ENCODE measurements at places on chromosomes 1 and 21.
A peak's percentile ranks its signal among the peaks of the same experiment; 100 is the strongest.

DNA sequence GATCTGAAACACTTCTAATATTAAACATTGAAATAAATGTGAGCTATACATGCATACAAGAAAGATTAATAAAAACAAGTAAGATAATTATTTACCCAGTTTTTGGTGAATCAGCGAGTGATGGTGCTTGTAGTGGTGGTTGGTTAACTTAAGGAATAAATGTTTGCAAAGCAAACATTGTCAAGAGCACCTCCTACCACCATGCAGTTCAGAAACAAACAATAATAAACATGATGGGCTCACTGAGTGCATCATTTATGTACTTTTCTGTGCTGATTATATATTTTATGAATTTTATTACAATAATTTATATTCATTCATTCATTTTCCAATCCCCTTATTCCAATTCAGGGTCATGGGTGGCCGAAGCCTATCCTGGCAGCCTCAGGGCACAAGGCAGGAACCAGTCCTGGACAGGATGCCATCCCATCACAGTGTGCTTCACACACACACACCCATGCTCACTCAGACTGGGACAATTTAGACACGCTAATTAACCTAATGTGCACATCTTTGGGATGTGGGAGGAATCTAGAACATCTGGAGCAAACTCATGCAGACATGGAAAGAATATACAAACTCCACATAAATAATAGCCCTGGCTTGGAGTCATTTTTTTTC is 57.8 kb downstream of the ZMYM4 start:
- DNase-seq: no peak

GRCh38 chr1:29236712-29237128 is 398 bp downstream of the PTPRU start:
- no peak for DNase-seq

DNA sequence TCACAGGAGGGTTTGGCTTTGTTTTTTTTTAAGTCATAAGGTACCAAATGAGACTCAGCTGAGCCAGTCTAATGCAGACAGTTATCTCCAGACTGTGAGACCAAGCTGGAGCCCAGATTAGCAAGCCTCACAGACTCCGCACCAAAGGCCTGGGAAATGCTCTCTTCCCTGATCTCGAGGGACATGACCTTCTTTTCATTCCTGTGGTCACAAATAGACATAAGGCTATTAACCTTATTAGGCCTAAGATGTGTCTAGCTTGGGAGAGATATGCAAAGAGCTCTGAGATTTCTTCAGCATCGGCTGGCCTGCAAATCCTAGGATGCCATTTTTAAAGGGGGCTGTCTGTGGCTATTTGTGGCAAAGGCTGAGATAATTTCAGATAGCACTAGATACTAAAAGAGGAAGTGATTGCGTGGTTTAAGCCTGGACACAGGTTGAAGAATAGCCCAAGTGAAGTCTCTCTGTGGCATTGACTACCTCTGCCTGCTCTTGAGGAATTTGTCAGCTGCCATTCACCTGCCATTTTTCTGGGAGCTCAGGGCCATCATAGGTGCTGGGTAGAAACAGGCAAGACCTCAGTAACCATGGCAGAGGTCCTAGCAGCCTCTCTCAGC is 301.3 kb downstream of the SIPA1L2 start:
- DNase-seq: no peak

- DNase-seq: no peak
Measured at GRCh38 chr1:220754918-220755295, 6.8 kb downstream of the MTARC2 start.

DNA sequence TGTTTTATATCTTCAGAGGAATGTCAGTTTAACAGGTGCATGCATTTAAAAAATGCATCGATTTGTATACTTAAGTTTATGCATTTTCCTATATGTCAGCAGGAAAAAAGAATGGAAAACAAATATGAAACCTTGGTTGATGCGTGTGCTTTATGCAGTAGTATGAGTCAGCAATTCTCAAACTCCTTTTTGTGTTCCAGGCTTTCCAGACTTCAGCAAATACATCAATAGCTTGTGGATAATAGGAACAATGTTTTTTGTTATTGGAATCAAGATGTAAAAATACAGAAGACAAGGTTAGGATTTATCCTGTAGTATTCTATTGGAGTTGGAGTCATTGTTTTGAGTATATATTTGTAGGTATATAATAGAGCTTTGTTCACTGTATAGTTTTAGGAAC is 45.2 kb downstream of the CHODL start:
- no peak for DNase-seq

DNA sequence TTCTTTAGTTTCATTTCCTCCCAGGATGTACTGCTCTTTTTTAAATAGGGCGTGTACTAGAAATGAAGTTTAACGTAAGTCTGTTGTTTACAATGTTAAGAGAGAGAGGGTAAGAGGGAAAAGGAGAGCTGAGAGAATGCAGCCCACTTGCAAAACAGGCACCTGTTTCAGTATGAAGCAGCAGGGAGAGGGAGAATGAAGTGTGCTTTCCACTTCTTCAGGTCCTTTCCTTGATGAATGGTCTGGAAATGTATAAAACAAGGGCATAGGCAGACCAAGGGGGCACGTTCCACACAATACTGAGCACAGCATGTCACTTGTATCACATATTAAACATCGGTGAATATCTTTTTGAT is 2.0 kb downstream of the KCNA3 start:
- DNase-seq: peak; percentile 73

GRCh38 chr1:87594736-87595383 is 266.2 kb downstream of the LMO4 start:
- no peak for DNase-seq

DNA sequence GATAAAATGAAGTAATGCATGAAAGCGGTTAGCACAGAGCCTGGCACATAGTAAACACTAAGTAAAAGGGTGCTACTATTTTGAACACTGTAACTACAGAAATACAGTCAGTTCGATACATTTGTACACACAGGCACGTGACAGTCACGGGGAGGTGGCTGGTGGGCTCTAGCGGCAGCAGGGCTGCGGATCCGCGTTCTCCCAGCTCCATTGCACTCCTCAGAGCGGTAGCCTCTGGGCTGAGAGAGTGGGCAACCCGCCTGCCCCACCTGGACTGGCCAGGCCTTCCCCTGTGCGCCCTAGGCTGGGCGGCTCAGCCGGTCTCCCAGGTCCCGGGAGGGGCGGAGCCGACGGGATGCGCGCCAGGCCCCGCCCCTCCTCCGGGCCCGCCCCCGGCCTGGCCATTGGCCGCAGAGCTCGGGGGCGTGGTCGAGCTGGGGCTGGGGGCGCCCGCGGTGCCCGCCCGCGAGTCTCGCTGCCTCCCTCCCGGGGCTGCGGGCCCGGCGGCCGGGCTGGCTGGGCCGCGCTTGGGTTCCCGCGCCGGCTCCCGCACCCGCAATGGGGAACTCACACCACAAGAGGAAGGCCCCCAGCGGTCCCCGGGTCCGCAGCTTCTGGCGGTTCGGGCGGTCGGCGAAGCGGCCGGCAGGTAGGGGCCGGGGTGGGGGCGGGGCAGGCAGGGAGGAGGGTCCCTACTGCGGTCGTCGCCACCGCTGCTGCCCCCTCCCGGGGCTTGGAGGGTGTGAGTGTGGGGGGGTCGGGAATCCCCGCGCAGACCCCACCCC is 51.2 kb upstream of the SYNC start:
- DNase-seq: peak; percentile 61

DNA sequence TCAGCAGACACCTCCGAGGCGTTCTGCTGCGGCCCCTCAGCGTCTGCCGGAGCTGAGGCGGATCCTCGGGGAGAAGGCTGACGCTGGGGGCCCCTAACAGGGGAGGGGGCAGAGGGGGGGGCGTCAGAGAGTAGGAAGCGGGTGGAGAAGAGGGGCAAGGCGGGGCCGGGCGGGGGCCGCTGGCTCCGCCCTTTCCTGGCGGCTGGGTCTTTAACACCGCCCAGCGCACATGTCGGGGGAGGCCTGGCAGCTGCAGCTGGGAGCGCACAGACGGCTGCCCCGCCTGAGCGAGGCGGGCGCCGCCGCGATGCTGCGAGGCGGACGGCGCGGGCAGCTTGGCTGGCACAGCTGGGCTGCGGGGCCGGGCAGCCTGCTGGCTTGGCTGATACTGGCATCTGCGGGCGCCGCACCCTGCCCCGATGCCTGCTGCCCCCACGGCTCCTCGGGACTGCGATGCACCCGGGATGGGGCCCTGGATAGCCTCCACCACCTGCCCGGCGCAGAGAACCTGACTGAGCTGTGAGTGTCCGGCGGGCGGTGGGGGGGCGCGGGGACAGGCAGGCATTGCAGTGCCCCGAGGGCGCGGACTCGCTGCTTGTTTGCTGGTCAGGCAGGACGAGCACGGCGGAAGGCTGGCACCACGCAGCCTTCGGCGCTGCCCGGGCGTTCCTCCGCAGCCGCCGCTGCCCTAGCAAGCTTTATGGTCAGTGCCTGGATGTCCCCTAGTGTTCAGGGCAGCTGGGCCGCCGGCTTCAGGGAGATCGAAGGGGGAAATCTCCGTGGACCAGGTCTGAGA is at the start of gene NTRK1:
TSS of gene NTRK1 (plus strand) at position 238 of the 796 bp plus-strand sequence. CDS start at position 308, 70 bp downstream.
- DNase-seq: peak; percentile 84

GRCh38 chr1:229380536-229381160 is 37.8 kb upstream of the CCSAP start:
- no peak for DNase-seq

- DNase-seq: no peak
Measured at GRCh38 chr1:78779831-78780230, 130.2 kb downstream of the IFI44 start.

GRCh38 chr1:2475571-2475970 is 518 bp upstream of the PLCH2 start:
- DNase-seq: no peak

DNA sequence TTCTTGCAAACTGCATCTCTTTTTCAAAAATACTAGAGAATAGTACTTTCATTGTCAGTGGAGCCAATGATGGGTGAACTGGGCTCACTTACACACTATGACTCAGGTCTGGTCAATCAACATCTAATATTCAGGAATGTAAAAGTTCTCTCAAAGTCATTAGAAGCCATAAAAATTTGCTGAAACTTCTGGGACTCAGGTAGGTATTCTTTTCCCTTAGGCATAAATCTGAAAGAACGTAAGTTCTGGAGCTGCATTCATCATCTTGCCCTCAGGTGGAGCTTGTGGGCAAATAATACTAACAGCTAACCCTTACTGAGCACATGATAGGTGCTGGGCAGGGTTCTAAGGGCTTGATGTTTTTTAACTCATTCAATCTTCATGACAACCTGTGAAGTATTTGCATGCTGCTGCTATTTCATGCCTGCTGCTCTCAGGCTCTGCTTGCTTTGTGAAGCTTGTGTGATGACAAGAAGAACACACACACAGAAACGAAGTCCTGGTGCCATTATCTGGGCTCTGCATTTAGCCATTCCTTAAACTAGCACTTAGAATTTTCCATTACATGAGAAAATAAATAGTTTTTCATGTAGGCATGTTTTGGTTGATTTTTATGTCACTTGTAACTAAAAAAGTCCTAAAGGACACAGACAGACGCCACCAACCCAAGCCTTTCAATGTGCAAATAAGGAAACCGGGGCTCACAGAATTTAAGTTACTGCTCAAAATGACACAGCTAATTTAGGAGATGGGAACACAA is 394.2 kb upstream of the LYPLAL1 start:
- no peak for DNase-seq

All from thymus (tissue), 14 donors.